Activated naive CD4-positive, alpha-beta T cell treated with anti-CD3 and anti-CD28 coated beads, Interleukin-2, amount 10 ng/mL, durations not matched to agents 7 days and 5 days (primary cell): ENCODE measurements at places on chromosomes 7 and 10.

DNA sequence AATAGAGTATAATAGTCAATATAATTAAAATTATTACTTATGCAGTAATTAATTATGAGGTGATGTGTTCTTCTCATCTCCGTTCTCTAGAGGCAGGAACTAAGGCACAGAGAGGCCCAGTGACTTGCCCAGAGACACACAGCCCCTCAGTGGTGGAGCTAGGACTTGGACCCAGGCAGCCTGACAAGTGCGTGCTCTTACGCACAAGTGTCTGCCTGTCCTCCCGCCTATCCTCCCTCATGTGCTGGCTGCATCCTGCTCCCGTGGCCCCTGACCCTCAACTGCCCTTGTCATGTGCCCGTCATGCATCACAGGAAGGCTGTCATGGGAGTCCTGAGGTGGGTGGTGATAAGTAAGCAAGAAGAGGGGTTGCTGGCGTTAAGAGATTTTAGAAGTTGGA lies 14.3 kb downstream of the IL2RA start:
- peaks cover 71% of the 10 kb centered on the region for H3K36me3 ChIP-seq
- H3K4me3 ChIP-seq = no peak overlapping the region
- peak overlapping the region; percentile 50 for H3K27ac ChIP-seq
- peaks cover 92% of the 10 kb centered on the region for H3K4me1 ChIP-seq
- DNase-seq = no peak

DNA sequence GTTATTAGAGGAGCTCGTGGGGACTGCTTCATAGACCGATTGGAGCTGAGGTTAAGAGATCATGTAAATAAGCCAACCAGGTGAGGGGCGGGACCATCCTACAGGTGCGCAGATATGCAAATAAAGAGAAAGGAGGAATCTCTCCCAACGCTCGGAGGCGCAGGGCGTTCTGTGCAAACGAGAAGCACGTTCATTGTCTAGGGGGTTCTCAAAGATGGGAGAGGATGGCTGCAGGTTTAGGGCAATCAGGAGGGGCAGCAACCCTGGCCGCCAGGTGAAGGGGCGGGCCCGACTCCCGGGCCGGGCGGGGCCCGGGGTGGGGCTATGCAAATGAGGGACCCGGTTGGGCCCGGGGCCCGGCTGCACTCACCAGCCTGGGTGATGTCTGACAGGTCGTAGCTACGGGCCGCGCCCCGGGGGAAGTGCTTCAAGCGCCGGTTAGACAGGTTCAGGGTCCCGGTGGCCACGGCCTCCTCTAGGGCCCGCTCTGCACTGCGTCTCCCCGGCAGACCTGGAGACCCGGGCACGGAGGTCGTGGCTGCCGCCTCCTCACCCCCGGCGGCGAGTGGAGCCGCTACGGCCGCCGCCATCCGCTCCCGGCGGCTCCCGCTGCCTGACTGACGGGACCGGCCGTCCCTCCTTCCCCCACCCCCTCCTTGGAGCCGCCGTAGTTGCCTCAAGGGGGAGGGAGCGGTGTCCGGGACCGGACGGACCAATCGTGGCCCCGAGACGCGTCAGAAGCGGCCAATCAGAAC lies at the start of gene LRCH4:
LRCH4 (minus strand) TSS at position 619 of the 755 bp plus-strand sequence; CDS start at position 590, 29 bp downstream.
- DNase-seq = peak; percentile 75
- peaks cover 21% of the 10 kb centered on the region for H3K36me3 ChIP-seq
- peak within 1 kb of the TSS; percentile 98 for H3K27ac ChIP-seq
- H3K4me1 ChIP-seq = peaks cover 40% of the 10 kb centered on the region
- H3K4me3 ChIP-seq = peak within 1 kb of the TSS; percentile 89

- H3K4me3 ChIP-seq = no peak overlapping the region
- H3K27ac ChIP-seq = no peak overlapping the region
Observed at GRCh38 chr10:132549371-132549770, 11.8 kb downstream of the INPP5A start.

DNA sequence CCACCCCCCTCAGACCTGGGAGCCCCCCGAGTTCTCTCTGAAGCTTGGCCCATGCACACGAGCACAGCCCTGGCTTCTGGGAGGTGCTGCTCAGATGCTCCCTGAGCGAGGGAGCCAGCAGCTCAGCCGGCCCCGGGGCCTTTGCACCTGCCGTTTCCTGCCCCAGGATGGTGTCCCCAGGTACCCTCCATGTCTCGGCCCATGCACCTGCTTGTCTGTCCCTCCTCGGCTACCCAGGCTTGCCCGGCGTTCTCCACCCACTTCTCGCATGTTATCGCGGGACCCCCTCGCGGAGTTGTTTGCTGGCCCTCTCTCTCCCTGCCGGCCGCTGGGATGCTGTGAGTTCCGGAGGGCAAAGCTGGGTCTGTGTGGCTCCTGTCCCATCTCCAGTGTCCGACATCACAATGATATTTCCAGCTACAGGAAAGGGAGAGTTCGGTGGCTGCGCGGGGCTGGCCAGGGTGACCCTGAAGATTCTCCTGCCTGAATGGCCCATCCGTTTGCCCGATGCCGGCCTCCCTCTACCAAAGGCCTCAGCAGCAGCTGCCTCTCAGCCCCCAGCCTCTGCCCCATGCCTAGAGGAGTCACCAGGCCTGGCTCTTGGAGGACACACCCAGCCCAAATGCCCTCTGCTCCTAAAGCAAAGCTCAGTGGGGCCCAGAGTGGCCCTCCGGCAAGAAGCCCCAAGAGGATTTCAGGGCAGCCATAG lies 12.2 kb upstream of the LFNG start:
- peaks cover 55% of the 10 kb centered on the region for H3K4me1 ChIP-seq
- H3K27me3 ChIP-seq = peaks cover 8% of the 10 kb centered on the region
- H3K36me3 ChIP-seq = peaks cover 1% of the 10 kb centered on the region
- DNase-seq = no peak
